HepG2 (cell line): ENCODE measurements at places on chromosomes 6 and 20.

GRCh38 chr6:75208298-75209183 is 2.7 kb upstream of the COL12A1 start:
- DNase-seq, result peak; percentile 58

DNA sequence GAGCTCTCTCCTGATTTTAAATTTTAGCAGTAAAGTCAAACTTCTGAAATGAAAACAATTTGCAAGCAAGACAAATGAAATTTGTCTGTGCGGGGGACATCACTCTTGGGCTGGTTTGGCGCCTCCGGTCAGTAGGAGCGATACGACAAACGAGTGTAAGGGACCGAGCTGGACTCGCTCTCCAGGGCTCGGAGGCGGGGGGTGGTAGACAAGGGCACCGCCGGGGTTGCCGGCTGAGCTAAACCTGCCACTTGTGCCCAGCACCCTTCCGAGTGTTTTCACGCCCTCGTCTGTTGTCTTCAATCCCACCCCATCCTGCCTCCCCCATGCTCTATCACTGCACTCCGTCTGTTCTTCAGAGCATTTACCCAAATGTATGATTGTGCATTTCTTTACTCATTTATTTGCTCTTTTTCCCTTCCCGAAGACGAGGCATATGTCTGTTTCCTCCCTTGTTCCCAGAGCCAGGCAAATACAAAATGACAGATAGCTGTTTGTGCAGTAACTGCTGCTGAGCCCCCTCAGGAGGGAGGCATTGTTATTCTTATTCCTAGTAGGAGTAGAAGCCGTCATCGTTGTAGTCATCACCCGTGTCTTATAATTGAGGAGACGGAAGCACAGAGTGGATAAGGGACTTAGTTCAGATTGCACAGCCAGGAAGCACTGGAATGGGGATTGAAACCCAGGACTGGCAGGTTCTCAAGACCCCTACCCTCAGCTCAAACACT is 62.8 kb upstream of the APCDD1L start:
- DNase-seq, result no peak

DNA sequence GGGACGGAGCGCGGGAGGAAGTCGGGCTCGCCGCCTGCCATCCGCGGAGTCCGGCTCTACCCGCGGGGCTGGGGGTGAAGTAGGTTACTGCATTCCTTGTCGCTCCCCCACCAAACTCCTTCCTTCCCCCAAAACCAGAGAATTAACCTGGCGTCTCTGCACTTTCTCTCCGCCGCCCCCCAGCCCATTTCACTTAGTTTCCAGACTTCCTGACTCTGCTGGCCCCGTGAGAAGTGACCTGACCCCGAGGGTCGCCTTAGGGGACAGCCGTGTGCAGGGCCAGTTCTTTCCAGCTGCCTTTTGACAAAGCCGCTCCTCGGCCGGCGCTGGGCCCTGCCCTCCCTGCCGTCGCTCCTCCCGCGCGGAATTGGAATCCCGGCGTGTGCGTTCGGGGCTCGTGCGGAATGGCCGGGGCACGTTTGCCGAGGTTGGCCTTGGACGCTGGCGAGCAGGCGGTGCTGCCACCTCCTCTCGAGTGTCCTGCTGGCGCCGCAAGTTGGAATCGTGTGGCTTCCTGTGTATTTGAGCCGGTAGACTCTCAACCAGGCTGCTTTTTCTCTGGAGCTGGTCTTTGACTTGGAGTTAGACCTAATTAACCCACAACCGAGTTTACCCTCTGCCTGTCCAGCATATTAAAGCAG is 650 bp downstream of the DCBLD1 start:
- peak; percentile 74 for DNase-seq

GRCh38 chr6:140440223-140440835 is 1065.9 kb upstream of the CITED2 start:
- DNase-seq, result no peak

DNA sequence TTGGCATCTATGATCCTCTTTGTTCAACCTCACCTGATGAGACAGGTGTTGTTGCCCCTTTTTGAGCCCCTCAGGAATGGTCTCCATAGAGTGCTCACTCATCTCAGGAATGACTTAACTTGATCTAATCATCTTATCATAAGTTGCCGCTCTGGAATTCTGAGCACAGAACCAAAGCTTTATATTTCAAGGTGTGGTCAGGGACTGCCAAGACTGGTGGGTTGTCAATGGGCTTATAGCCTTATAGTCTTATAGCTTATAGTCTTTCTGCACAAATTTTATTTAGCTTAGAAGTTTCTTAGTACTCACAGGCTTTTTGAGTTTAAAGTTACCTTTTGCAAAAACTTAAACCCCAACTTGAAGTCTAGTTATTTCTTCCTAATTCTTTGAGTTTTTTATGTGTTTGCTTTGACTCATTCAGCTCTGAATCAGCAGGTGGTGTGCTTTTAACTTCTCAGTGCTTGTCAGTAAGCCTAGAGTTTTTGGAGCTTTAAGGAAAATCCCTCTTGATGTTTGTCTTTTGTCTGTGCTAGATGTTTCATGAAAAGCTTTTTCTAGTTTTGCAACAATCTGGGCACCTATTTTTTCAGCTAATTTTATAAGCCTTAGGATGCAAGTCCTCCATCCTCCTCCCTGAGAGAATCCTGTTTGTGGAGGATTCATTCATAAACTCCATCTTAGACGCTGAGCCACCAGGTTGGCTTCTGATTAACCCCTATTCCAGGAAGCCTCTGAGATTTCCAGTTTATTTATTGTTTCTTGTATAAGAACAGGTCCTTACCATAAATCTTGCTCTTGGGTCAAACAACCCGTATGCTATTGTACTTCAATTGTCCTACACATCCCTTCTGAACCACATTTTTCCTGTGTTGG is 72.3 kb upstream of the SSTR4 start:
- no peak for DNase-seq

- DNase-seq, result peak; percentile 94
These were observed 95.9 kb upstream of the IFNGR1 start for GRCh38 chr6:137315081-137315480.

- DNase-seq, result no peak
These were observed 3.8 kb downstream of the SOX12 start for GRCh38 chr20:328975-329695.

GRCh38 chr6:33430334-33430733 is 10.5 kb downstream of the SYNGAP1 start:
- DNase-seq, result no peak
